ENCODE measurements at places on chromosomes 4 and X.

DNA sequence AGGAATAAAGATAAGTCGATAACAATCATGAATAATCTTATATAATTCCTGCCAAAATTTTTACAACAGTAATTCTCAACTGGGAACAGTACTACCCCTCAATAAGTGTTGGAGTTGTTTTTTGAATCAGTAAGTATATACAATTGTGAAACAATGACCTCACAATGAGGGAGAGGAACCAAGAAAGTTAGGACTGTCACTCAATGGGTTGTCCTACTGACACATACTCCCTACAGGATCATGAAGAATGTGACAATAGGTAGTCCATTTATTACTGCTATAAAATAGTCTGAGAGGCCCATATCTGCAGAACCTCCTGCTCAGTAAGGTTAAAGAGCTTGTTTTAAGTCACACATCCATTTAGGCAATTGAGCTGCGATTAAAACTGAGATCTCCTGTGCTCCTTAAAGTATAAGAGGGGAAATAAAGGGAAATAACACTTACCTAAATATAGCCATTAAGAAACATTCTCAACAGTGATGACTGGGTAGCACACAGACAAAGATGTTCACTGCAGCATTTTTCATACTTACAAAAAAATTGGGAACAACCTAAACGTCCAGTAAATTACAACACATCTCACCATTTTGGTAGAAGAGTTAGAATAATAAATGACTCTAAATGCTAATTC lies 26.2 kb downstream of the FBXW7 start:
- no peak for DNase-seq

DNA sequence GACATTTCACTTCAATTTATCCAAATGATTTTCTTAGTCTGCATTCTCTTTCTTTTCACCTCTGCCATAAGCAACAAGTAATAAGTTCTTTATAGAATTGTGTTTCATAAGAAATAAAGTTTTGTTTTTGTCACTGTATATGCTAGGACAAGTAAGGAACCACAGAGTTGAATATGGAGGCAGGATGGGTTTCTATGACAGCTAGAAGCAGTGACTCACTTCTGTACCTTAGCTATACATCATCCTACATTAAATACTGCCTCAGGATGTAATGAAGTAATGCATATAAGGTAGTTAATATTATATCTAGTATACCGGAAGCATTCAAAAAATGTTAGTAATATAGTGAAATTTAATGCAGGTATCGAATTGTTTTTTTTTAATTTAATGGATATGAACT lies 128.0 kb downstream of the PPA2 start:
- no peak for DNase-seq

DNA sequence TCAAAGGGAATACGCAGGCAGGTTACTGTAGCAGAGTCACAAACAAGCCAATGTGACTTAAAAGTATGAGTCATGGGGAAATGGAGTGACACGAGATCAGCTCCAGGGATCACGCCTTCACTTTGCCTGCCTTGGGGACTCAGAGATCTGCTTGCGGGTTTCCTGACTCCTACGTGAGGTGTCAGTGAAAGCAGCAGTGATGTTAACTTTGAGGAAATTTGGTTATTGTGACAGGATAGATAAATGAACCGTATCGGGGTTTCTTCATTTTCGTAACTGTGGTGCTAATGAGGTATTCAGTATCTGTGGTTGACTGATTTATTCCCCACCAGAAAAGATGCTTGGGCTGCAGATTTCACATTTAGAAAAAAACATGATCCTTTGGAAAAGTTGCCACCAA lies 383.3 kb upstream of the ZFP42 start:
- DNase-seq: no peak

DNA sequence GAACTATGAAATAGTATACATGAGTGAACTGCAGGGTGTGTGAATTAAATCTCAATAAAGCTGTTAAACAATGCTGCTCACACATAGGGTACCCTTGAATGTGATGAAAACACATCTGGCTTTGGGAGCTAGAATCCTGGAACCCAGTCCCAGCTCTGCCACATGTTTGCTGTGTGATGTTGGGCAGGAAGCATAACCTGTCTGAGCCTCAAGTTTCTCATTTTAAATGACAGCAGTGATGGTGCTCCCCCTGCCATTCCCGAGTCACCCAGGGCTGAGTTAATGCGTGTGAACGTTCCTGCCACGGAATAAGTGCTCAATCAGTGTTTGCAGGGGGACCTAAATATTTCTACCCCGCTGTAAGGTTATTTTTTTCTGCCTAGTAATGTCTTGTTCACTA lies 10.9 kb downstream of the EVC start:
- no peak for DNase-seq
